ENCODE measurements at places on chromosomes 12 and 14. TPM values are rescaled to one million over a fixed set of nuclear protein-coding genes. Genes with fewer than 3 reads are reported as not detected.

WNT1 gene
- 1.2 TPM for polyA plus RNA-seq

OTX2 gene
- polyA plus RNA-seq: not detected

PTPRO gene
- 0.56 TPM for polyA plus RNA-seq

DDN gene
- not detected for polyA plus RNA-seq

BICDL1 gene
- polyA plus RNA-seq: 1.2 TPM

STAC3 gene
- polyA plus RNA-seq: not detected

MANSC4 gene
- not detected for polyA plus RNA-seq

VRTN gene
- not detected for polyA plus RNA-seq

NGB gene
- not detected for polyA plus RNA-seq

PLEKHD1 gene
- polyA plus RNA-seq: not detected

SENP1 gene
- 9.9 TPM for polyA plus RNA-seq

SERPINA1 gene
- 1.6 TPM for polyA plus RNA-seq

PMEL gene
- 0.15 TPM for polyA plus RNA-seq

FIGNL2 gene
- 0.21 TPM for polyA plus RNA-seq

DPPA3 gene
- not detected for polyA plus RNA-seq

KRT83 gene
- polyA plus RNA-seq: not detected

BEGAIN gene
- polyA plus RNA-seq: not detected

PLEKHH1 gene
- 0.07 TPM for polyA plus RNA-seq

ENDOU gene
- polyA plus RNA-seq: not detected

SAMD15 gene
- 0.07 TPM for polyA plus RNA-seq

CACNA1C gene
- 0.21 TPM for polyA plus RNA-seq

KRT6C gene
- not detected for polyA plus RNA-seq

PPP4R4 gene
- polyA plus RNA-seq: not detected

SRSF9 gene
- polyA plus RNA-seq: 191 TPM

CPNE6 gene
- not detected for polyA plus RNA-seq

MIP gene
- not detected for polyA plus RNA-seq

AQP2 gene
- polyA plus RNA-seq: not detected

CIT gene
- 0.05 TPM for polyA plus RNA-seq

LRTM2 gene
- polyA plus RNA-seq: not detected

INHBC gene
- not detected for polyA plus RNA-seq
